ENCODE measurements at places on chromosomes 3 and 15.

DNA sequence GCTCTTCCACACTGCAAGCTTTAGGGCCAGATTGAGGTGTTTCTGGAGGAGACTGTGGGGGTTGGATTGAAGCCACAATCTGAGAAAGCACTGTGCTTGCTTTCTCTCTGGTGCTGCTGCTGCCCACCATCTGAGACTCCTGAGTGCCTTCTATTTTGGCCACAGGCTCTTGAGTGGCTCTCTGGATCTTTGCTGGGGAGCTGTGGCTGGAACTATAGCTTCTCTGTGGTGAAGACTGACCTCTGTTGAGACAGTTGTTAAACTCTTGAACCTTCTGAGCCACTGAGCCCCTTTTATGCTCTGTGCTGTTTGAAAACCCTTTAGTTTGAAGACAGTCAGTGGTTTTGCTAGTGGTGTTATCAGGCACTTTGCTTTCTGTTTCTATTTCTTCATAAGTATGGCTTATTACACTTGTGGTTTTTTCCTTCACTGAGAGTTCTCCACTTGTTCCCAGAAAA, 108.7 kb upstream of the TSPAN3 start:
- no peak for DNase-seq

DNA sequence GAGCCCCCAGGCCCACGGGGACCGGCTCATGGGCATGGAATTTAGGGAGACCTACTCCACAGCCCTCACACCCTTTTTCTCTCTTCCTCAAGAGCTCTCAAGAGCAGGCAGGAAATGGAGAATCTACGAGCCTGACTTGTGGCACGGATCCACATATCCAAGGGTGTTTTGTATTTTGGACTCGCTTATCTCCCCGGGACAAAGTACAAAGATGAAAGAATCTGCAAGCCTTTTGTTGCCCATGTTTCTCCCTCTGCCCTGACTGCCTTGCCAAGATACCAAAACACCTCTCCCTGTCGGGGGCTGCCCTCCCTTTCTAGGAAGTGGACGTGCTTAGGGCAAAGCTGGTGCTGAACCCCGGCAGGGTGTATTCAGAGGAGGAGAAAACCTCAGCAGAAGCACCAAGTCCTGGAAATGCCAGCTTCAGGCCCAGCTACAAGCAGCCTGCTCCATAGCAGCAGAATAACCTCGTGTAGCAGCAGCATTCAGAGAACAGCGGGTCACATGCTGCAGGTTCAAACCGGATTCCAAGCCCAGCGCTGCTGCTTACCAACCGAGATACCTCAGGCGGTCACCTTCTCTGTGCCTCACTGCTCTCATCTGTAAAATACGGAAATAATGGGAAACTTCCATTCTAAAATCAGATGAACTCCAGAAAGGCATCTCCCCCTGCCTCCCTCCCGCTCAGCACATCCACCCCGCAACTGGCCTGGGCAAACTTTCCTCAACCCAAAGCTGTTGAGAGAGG, 35.2 kb downstream of the DNASE1L3 start:
- no peak for DNase-seq

- no peak for DNase-seq
Measured at GRCh38 chr3:134326126-134326525, 48.1 kb downstream of the AMOTL2 start.

- DNase-seq, result no peak
Measured at GRCh38 chr3:97658668-97659285, 105.8 kb upstream of the ARL6 start.

GRCh38 chr3:143332026-143332425, 212.5 kb downstream of the CHST2 start:
- DNase-seq, result no peak

DNA sequence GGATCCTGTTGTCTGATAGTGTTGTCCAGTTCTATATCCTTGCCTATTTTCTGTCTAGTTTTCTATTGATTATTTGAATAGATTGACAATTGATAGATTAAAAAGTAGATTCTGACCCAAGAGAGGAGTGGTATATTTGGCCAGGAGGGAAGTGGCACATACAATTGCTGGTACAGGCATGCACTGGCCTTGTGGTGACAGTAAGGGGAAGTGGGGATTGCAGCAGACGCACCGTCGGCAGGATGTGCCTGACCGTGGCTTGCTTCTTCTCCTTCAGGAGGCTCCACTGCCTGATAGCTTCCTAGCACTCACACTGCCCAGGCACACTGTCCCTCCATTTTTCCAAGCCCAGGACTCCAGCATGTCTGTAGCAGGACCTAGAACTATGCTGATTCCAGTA, 10.5 kb downstream of the GABRG3 start:
- no peak for DNase-seq

GRCh38 chr3:172614340-172615274, 91.4 kb upstream of the TNFSF10 start:
- no peak for DNase-seq

- no peak for DNase-seq
Measured at GRCh38 chr3:127137113-127137512, 55.8 kb upstream of the PRR23E start.

Measured in GM12892 (cell line).